ENCODE measurements at places on chromosomes 16 and 17. TPM values are rescaled to one million over a fixed set of nuclear protein-coding genes. Genes with fewer than 3 reads are reported as not detected.

DNA sequence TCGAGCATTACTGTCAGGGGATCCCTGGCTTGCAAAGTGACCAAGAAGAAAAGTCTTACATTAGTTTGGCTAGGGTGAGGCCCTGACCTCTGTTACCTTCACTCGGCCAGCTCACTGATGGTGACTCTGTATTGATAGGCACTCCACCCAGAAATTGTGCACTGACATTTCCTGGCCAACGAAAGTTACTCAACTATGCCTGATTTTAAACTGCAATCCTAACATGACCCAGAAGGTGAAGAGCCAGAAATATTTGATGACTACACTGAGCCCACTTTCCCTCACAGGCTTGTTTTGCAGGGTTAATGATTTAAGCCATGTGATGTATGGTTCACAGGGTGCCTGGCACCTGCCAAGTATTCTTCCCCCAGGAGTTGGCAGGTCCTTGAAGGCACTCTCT lies 208.2 kb upstream of the MAF start:
- no peak for DNase-seq

Gene CHST4
- not detected for total RNA-seq

DNA sequence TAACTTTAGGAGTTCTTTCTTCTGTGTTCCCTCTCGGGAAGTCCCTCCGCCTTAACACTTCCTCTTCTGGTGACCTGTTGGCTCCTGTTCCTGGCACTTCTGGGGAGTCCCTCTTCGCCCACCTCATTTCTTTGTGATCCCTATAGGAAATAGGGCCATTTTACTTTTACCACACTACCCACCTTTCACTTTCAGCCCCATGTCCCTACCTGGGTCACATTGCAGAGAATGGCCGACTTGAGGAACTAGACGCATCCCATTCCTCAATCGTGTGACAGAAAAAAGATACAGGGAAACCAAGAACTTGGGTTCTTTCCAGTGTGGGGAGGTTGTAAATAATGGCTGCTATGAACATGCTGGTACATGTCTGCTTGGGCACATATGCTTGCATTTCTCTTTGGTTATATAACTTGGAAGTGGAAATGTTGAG lies 6.6 kb downstream of the IL21R start:
- no peak for DNase-seq

- no peak for DNase-seq
Observed at GRCh38 chr16:2008009-2008526, 1.6 kb downstream of the ZNF598 start.

- DNase-seq: no peak
Observed at GRCh38 chr17:79760197-79760906, 17.6 kb upstream of the CBX2 start.

GRCh38 chr17:34228781-34229180 lies 26.3 kb upstream of the CCL2 start:
- DNase-seq: no peak

- no peak for DNase-seq
Observed at GRCh38 chr17:80976701-80977100, 14.9 kb upstream of the CHMP6 start.

GRCh38 chr16:83004868-83005652 lies 378.3 kb downstream of the CDH13 start:
- no peak for DNase-seq

GRCh38 chr16:70698901-70699300 lies 13.0 kb upstream of the MTSS2 start:
- DNase-seq: no peak

Gene OR4D1
- total RNA-seq: not detected

DNA sequence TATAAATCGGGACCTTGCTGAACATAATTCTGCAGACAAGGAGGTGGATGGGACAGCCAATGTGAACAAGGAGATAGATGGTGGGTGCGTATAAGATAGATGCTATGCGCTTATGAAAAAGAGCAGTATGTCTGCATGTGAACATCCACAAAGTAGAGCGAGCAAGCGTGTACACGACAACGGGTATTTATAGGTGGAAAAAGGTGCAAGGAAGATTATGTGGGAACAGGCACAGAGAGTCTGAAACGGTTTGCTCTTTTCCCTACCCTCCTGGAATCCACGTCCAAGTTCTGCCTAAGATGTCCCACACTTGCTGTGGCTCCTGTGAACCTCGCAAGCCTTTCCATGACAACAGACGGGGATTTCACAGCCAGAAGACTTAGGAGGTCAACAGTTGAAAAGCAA lies 43.0 kb downstream of the SNX11 start:
- no peak for DNase-seq

GRCh38 chr16:9827062-9827752 lies 355.0 kb downstream of the GRIN2A start:
- DNase-seq: no peak

DNA sequence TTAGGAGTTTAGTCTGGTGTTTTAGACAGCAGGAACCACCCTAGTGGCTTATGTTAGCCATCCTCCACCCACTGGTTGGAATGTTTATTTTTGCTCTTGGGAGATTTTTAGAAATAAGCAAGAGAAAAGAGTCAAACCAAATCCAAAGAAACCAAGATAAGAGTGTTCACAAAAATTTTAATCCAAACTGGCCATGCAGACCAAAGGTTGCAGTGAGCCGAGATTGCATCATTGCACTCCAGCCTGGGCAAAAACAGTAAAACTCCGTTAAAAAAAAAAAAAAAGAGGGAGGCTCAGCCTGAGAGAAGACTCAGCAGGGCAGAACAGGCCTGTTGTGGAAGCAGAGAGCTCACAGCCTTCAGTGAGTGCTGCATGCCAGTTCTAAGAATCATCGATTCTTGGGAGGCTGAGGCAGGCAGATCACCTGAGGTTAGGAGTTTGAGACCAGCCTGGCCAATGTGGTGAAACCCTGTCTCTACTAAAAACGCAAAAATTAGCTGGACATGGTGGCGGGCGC lies 12.2 kb upstream of the C16orf54 start:
- DNase-seq: no peak

Gene KRTAP4-1
- total RNA-seq: not detected

Gene CDK10
- 13.8 TPM for total RNA-seq

- DNase-seq: no peak
Observed at GRCh38 chr17:41518789-41519449, at the start of gene KRT15. TSS of gene KRT15 (minus strand) at chr17:41518890. CDS start at chr17:41518827, 63 bp downstream.

GRCh38 chr17:17844079-17844478 lies 7.3 kb upstream of the SREBF1 start:
- no peak for DNase-seq

DNA sequence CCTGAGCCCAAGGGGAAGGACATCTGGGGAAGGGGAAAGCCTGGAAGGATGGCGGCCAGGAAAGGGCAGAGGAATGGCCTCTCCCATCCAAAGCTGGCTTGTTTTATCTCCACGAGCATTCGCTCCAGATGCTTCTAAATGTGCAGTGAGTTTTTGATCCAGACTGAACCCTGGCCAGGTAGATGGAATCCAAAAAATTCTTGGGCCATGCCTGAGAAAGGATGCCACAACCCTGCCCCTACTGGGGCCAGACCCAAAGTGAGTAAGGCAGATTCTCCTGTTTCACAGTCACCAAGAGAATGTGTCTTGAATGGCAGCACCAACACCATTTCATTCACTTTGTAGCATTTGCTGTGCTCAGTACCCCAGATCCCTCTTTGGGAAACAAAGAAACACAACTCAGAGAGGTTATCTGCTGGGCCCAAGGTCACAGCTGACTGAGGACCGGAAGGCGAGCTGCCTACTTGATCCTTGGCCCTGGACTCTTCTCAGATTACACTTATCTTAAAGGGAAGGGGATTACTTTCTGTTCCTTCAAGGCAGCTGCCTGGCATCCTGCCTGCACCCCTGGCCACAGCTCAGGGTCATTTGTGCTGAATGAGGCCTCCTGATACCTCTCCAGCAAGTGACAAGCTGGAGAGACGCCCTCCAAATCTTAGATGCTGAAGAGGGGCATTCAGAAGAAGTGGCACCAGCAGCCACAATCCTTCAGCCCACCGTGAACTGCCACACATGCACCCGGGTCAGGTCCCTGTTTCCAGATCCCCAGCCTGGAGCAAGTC lies 3.6 kb downstream of the LRRC75A start:
- DNase-seq: no peak

GRCh38 chr17:17587614-17588337 lies 3.7 kb downstream of the PEMT start:
- DNase-seq: no peak

DNA sequence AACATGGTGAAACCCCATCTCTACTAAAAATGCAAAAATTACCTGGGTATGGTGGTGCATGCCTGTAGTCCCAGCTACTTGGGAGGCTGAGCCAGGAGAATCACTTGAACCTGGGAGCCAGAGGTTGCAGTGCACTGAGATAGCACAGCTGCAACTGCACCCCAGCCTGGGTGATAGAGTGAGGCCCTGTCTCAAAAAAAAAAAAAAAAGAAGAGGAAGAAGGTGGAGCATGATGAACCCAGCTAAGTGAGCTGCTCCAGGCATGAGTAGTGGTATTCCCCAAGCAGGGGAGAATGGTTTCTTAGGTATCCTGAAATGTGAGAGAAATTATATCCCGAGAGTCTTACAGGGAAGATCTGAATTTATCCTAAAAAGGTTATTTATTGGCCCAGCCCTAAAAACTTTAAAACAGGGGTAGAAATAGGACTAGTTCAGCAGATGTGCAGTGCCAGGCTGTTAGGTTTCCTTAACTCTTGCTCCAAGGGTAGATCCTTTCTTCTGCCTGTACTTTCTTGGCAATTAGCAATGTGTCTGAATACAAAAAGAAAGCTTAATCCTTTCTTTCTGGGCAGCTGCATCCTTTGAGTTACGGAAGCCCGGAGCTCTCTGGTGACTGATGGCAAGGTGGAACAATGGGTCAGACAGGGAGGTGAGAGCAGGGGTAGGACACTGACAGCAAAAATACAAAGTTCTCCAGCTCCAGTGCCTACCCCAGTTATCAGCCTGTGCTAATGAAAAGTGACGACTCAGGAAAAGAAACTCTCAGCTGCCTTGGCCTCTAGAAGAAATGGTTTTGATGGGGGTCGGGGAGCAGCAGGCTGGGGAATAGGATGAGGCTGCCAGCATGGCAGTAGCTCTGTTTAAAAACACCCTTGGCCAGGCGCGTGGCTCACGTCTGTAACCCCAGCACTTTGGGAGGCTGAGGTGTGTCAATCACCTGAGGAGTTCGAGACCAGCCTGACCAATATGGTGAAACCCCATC lies 36.5 kb upstream of the TOB1 start:
- DNase-seq: no peak

DNA sequence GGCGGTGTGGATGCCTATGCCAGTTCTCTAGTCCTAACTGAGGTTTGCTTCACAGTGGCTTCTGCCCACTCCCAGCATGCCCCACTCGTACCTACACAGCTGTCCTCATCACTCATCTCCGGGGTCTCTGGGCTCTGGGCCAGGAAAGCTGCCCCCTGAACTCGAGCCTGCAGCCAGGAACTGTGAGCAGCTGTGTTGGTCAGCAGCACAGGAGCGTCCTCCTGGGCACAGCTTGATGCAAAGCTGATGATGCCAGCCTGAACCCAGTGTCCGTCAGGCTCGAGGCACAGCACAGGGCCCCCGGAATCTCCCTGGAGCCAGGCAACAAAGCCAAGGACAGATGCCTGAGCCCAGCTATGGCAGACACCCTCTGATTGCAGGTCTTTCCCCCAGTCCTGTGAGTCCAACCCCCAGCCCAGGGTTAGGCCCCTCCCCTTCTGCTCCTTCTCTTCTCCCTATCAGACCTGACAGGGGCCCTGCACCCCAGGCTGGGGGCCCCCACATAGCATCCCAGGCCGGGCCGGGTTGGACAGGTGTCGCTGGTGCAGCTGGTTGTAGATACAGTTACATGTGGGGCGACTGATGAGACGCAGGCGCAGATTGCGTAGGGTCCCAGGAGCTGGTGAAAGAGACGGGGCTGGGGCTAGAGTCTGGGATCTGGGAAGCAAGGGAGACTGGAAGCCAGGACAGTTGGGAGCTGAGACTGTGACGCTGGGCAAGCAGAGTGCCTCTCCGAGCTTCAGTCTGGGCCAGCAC lies 2.7 kb downstream of the PRSS53 start:
- DNase-seq: no peak

DNA sequence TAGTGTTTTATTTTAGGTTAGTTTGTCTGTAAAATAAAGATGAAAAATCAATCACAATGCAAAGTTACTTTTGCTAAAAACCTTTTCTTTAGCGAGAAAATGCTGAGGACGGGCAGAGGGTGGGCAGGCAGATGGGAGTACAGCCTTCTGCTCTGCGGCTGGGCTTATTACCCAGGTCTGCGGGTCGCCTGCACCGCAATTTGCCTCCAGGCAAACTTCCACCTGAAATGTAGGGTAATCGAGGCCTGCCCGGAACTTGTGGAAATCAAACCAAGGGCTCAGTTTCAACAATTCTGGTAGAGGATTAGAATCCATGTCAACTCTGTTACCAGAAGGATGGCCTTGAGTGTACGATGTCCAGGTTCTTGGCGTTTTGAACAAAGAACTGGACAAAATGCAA lies 22.3 kb upstream of the MMD start:
- no peak for DNase-seq

Gene KRTAP9-2
- total RNA-seq: not detected

Gene CMTM1
- not detected for total RNA-seq

- no peak for DNase-seq
Observed at GRCh38 chr16:27108051-27108770, 41.5 kb downstream of the C16orf82 start.

Gene SLC6A2
- not detected for total RNA-seq

Gene MYH1
- total RNA-seq: not detected

DNA sequence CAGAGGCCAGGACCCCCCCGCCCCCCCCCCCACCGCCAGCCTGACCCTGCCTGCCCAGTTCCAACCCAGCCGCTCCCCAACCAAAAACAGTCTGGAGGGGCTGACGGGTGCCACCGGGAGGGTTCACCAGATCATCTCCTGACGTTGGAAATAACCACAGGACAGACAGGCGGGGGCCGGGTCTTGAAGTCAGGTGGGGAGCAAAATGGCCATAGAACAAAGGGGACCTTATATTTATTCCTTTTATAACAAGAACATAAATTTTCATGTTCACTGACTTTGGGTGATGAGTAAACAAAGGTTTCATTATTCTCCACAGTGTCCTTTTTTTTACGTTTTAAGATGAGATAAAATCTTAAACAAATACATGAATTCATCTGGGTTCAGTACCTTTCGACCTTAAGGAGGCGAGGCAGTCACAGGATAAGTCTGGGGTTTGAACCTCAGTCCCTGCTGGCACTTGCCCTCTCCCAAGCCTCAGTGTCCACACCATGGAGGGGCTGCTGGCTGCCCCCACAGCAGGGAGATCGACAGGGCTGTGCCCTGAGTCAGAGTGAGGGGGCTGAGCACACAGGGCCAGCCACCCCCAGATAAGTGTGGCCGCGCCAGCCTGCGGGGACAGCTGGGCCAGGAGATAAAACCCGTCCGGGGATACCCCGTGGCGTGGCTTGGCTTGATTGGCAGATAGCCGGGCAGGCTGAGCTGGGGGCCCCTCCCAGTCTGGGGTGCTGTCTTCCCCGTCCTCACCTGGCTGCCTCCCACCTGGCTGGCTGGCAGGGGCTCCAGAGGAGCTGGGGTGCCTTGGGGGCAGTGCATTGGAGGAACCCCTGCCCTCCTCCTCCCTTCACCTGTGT lies 15.0 kb downstream of the SLC7A5 start:
- no peak for DNase-seq

Gene CHST5
- not detected for total RNA-seq
